ENCODE measurements at places on chromosomes 1 and 21. TPM values are rescaled to one million over a fixed set of nuclear protein-coding genes. Genes with fewer than 3 reads are reported as not detected.

Gene SAMSN1
- 69.1 TPM for total RNA-seq

Gene PRR9
- total RNA-seq, result not detected

Gene NME7
- 6.2 TPM for total RNA-seq

Gene ARL8A
- 58.1 TPM for total RNA-seq

Gene AMY1A
- total RNA-seq, result not detected
